ENCODE measurements at places on chromosomes 16 and 17.

DNA sequence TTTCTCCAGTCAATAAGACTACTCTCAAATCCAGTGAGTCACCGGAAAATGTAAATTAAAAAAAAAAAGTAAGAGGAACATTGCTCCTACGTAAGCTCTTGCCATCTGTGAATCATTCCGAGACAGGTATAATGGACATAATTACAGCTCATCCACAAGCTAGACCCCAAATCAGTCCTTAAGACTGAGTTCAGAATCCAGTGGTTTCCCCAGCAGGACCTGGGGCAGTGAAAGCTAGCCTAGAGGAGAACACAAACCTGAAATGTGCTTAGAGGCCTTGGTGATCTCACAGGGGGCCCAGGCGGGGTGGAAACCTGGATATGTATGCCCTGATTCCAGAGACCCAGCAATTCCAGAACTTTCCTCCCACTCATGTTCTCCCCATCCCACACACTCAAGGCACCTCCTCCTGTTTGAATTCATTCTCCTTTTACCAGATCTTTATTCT is 132.0 kb downstream of the COPRS start:
- no peak for DNase-seq

DNA sequence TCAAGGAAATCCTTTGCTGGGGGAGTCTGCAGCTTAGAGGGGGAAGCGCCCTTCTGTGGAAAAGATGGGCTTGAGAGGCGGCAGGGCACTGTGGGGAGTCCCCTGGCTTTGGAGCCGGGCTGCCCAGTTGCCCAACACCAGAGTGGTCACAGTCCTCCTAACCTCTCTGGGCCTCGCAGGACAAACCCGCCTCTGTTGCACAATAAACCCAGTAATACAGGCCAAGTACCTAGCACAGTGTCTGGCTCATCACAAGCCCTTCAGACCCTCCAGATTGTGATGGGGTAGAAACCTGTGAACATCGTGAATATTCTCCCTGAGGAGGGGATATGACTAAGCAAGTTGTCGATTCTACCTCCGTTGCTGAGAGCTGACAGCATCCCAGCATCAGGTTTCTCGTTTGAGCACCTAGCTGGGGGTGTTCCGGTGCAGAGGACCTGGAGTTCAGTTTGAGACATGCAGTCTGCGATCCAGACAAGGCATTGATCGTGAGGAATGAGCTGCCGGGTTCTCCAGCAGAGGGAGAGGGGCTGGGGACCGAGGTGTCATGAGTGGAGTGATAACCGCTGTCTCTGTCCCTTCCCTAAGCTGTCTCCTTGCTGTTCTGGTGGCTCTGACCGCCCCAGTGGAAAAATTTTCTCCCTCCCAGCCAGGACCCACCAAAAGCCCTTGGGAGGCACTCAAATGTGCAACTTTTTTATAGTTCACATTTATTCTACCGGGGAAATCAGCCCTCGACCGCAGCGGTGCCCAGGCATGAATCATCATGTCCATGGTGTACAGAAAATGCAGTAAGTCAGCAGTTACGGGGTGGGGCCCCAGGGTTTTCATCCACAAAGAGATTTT is 161.9 kb downstream of the WSCD1 start:
- DNase-seq = no peak

DNA sequence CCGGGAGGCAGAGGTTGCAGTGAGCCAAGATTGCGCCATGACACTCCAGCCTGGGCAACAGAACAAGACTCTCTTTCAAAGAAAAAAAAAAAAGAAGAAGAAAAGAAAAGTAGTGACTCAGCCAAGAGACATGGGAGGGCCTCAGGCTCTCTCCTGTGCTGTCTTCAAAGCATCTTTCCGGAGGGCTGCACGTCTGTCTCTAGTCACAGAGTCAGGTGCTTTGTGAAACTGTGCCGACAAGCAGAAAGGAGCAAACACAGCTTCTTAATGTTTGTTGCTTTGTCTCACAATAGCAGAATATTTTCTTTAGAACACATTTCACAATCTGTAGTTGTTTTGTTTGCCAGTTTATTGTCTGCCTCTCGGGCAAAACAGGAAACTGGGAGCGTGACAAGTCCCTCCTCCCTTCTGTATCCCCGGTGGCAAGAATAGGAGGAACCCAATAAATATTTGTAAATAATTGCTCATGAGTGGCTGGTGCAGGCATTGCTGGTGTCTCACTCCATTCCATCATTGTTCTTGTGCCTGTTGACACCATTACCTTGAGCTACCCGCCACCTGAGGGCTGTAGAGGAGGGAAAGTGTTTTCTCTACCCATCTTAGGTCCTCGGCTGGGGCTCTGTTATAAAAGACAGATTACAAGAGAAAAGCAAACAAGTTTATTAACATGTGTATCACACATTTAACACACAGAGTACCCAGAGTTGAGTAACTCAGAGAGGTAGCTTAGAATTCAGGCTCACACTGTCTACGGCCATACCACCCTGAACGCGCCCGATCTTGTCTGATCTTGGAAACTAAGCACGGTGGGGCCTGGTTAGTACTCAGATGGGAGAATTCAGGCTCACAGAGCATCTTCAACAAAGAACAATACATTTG is 5.5 kb downstream of the GAST start:
- no peak for DNase-seq

DNA sequence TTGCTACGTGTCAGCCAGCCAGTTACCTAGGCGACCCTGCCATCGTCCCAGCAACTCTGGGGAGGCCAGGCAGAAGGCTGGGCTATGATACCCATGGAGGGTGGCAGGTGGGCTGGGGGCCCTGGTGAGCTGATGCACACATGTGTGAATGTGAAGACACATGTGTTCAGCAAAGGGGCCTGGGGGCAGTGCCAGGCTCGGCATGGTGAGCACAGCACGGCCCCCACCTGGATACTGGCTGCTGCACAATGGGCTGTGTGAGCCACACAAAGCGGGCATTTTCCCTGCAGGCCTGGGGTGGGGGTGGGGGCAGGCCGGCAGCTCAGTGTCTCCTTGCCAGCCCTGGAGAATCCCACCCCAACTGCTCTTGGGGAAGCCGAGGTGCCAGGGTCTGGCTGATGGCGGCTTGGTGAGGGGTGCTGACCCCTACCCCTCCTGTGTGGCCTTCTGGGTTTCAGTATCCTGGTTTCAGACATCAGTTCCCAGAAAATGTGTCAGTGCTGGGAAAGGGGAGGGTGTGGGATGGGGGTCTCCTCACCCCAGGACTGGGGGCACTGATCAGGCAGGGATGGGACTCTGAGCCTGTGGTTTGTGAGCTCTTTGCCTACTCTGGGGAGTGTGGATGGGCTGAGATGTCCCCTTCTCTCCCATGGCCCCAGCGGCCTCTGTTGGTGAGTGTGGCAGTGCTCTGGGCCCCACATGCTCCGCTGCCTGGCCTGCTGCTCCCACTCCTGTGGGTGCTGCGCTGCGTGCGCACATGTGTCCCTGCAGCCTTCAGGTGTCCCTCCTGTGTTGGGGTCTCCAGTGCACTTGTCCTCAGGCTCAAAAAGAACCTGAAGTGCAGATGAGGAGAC is 5.1 kb downstream of the LLGL1 start:
- peak; percentile 83 for DNase-seq

DNA sequence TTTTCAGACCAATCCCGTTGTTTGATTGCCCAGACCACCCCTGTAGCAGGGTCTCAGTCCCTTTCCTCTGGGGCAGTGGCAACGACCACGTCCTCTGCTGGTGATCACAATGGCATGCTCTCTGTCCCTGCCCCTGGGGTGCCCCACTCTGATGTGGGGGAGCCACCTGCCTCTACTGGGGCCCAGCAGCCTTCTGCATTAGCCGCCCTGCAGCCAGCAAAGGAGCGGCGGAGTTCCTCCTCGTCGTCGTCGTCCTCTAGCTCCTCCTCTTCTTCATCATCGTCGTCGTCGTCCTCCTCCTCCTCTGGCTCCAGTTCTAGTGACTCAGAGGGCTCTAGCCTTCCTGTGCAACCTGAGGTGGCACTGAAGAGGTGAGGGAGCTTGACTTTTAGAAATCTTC is 9.2 kb downstream of the ELOB start:
- no peak for DNase-seq

DNA sequence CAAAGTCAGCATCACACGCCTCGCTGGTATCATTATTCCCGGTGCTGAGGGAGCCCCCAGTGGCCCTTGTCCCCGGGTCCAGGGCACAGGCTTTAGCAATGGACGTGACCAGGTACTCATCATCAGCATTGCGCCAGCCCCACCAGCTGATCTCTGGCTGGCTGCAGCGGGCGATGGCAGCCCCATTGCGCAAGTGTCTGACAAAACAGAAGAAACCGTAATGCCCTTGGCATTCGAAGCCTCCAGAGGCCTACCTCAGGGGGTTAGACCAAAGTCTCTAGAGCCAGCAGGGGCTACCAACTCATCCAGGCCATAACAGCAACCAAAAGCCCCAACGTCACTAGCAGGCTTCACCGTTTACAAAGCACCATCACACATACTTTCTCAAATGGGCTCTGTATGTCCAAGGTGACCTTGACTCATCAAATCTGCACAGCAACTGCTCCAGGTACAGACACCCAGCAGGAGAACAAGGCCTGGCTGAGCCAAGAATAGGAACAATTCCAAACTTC is 7.3 kb downstream of the MTMR4 start:
- no peak for DNase-seq

DNA sequence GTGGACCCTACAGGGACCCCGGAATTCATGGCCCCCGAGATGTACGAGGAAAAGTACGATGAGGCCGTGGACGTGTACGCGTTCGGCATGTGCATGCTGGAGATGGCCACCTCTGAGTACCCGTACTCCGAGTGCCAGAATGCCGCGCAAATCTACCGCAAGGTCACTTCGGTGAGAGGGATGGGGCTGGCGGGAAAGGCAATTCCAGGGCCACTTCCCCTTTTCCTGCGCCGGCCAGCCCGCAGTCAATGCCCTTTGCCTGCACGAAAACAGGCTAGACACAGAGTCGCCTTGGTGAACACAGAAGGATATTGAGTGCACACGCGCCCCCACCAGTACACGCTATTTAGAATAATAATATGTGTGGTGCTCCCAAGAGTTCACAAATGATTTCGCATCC is 4.0 kb downstream of the WNK4 start:
- no peak for DNase-seq

DNA sequence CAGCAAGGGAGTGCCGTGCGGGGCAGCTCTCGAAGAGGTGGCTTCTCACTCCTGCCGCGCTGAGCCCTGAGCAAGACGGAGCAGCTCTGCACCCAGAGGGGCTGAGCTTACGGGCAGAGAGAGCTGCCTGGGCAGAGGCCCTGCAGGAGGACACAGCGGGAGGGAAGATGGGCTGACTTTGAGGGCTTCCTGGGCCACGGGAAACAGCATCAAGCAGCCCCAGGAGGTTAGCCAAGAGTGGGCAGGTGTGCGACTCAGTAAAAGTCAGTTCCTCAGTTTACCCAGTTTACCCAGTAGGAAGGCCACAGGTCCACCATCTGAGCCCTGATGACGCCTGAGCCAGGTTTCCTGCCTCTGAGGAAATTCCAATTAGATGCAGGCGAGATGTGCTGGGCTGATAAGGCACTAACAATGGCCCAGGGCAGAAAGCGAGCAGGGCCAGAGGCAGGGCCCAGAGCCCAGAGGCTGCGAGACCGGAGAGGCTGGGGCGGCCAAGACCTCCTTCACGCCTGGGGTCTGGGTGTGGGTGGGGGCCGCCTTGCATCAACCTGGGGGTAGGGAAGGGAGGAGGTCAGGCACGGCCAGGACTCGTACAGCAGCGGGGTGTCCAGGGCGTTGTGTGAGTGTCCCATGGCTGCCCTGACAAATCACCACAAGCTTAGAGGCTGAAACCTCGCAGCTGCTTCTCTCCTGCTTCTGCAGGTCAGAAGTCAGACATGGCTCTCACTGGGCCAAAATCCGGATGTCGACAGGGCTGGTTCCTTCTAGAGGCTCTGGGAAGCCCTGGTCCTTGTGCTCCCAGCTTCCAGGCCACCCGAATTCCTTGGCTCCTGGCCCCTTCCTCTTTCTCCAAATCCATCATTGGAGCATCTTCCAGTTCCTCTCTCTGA is 32.0 kb upstream of the CIBAR2 start:
- DNase-seq = no peak

DNA sequence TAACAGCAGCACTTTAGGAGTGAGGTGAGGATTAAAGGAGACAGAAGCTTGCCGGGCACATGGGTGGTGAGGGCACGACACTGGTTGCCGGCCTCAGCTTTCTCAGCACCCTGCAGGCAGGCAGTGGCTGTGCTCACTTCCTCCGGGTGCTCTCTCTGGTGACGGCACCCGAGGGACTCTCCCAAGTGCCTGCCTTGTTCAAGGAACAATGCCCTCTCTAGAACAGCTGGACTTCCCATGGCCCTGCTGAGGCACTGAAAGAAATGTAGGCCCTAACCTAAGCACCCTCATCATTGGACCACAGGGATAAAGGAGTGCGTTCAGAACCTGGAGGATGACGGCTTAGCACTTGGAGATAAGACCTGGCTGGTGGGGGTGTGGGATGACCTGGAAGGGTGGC is 72.7 kb downstream of the N4BP1 start:
- no peak for DNase-seq

GRCh38 chr16:87002717-87003413 is 314.3 kb downstream of the C16orf95 start:
- no peak for DNase-seq

DNA sequence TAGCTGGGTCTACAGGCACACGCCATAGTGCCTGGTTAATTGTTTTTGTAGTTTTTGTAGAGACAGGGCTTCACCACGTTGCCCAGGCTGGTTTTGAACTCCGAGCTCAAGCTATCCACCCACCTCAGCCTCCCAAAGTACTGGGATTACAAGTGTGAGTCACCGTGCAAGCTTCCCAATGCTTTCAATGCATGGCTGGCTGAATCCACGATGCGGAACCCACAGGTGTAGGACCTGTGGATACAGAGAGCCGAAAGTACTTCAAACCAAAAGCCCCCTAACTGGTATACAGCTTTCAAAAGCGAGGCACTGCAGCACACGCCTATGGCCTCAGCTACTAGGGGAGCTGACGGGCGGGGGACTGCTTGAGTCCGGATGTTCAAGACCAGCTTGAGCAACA is 44.8 kb downstream of the METTL16 start:
- no peak for DNase-seq

DNA sequence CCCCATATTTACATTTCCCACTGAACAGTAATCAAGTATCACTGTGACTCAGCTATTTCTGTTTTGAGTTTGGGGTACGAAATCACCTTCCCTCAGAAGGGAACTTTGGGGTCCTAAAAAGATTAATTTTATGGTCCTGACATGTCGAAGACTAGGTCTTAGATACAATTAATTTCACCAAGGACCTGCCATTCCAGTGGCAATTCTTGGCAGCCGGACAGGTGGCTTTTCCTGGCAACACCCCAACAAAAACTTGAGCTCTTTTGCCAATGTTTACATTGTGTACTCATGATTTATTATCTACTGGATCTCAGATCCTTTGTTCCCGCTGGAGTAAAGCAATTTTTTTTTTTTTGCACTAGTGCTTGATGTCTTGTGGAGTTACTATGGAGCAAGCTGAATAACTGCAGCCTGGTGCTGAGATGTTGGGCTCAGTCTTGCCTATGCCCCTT is 14.4 kb downstream of the SLFN5 start:
- DNase-seq = no peak

- no peak for DNase-seq
Observed at GRCh38 chr16:89061590-89062380, 31.9 kb upstream of the ACSF3 start.

GRCh38 chr16:68356919-68357286 is 46.1 kb downstream of the PRMT7 start:
- no peak for DNase-seq
